ENCODE measurements at places on chromosomes 6 and 20.

DNA sequence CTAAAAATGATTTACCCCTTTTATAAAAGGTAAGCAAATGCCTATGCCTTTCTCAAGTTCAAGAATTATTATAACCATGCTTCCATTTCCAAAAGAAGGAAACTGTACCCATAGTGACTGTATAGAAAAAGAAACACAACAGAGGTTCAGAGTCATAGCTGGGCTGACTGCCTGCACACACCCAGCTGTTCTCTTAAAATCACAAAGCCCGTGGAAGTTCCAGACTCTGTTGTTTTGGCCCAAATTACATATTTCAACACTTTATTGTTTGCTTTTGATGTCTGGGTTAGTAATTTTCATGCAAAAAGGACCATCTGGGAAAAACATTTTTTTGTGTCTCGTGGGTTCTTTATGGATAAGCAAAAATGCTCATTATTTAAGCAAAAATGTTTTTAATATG is 99.2 kb downstream of the LCA5 start:
- DNase-seq: no peak

GRCh38 chr6:157994125-157994795 is 12.6 kb downstream of the SYNJ2 start:
- DNase-seq: no peak

GRCh38 chr6:1412901-1413300 is 23.5 kb downstream of the FOXF2 start:
- no peak for DNase-seq

GRCh38 chr6:1208876-1209275 is 103.0 kb upstream of the FOXQ1 start:
- no peak for DNase-seq

- no peak for DNase-seq
These were observed 24.3 kb downstream of the SCAF8 start for GRCh38 chr6:154757352-154758050.

- DNase-seq: no peak
These were observed 194.8 kb downstream of the SLC24A3 start for GRCh38 chr20:19407196-19407595.

GRCh38 chr20:49583669-49584417 is 15.9 kb upstream of the PTGIS start:
- no peak for DNase-seq

DNA sequence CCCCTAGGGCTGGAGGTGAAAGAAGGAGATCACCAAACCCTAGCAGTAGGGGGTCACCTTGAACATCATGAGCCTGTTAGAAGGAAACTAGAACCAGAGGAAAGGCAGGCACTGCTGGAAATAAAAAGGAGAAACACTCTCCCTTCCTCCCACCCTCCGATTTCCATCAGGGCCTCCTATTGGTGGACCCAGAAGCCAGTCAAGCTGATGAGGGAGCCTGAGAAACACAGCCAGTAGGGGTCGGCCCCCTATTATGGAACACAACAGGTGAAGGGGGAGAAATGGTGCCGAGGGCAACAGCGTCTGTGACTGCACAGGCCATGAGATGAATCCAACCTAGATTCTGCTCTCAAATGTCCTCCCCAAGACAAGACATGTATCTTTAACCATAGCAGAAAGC is 156.1 kb upstream of the LRFN2 start:
- DNase-seq: no peak

DNA sequence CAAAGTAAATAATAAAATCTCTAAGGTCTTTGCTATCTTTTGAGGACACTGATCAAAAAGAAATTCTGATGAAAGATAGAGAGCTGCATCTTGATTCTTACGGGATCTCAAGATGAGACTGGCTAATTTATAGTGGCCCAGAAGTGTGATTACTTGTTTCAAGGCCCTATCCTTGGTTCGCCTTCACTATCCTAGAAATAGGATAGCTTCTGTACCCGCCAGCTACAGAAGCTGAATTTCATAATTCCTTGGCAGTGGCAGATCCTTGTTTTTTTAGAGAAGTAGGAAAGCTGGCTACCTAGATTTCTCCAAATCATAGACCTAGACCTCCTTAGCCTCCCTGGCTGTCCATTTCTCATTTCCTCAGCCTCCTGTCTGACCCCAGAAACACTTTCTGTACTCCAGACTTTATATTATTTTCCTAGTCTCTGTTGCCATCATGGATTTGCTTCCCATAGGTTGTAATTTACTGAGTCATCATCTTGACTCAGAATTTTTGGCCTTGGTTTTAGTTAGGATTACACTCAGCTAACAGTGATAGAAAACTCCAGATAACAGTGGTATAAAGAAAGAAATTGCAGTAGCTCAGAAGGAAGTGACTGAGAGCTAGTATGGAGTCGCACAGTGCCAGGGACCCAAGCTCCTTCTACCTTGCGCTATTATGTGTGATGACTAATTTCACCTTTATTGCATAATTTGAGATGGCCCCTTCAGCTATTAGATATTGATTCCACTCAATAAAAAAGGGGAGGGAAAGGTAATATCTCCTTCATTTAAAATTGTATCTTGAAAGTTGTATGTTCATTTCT is 27.7 kb downstream of the PHF3 start:
- no peak for DNase-seq

DNA sequence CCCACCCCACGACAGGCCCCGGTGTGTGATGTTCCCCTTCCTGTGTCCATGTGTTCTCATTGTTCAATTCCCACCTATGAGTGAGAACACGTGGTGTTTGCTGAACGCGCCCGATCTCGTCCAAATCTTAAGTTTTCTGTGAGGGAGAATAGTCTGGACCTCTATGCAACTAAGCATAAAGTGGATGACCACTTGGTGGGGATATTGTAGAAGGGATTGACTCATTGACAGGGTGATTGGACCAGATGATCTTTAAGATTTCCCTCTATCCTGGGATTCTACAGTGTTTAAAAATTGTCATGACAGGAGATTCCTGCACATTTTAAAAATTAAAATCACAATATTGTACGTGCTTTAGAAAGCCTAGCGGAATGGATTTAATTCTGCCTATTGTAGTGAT is 141.3 kb downstream of the TRMT11 start:
- DNase-seq: no peak

- no peak for DNase-seq
These were observed 90.1 kb downstream of the CRYBG1 start for GRCh38 chr6:106450653-106451052.

DNA sequence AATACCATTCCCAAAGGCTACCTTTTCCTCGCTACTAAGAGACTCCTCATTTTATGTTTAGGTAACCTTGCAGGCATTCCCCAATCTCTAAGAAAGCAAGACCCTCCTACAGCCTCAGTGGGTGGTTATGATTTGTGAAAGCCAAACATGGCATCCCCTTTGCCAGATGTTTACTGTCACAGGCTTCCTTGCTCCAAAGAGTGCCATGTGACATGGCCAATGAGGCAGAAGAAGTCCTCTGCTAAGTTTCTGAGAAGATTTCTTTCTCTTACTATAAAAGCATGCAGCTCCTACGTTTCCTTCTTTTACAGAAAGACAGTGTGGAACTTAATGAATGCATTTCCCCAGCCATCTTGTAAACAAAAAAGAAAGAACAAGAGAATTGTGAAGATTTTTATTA is 688.2 kb downstream of the TBC1D32 start:
- DNase-seq: no peak

Data from stimulated activated CD4-positive, alpha-beta T cell treated with anti-CD3 and anti-CD28 coated beads, Interleukin-1b, Interleukin-23, amount 100 ng/mL, for 24 hours (primary cell).